ENCODE measurements at places on chromosomes 16 and 17.

DNA sequence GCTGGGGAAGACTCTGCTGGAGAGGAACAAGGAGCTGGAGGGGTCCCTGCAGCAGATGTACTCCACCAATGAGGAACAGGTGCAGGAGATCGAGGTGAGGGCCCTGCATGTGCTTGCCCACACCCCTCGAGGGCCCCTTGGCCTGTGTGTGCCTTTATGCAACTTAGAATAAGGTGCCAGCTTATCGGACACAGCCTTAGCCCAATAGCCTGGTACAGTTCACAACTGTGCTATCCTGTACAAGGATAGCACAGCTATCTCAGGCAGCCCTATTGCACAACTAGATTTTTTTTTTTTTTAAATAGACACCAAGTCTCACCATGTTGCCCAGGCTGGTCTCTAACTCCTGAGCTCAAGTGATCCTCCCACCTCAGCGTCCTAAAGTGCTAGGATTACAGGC is 12.1 kb downstream of the CDR2L start:
- DNase-seq = no peak

DNA sequence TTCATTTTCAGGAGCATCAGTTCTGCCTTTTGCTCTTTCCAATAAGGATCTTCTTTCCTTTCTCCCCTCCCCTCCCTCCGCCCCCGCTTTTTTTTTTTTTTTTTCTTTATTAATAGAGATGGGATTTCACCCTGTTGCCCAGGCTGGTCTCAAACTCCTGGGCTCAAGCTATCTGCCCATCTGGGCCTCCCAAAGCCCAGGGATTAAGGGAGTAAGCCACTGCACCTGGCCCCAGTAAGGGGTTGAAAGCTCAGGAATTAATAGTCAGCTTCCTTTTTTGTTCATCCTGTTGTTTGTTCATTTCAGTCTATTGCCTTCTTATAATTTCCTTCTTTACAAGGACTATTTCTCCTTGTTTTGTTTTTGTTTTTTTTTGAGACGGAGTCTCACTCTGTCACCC is 7.9 kb upstream of the C17orf58 start:
- no peak for DNase-seq

DNA sequence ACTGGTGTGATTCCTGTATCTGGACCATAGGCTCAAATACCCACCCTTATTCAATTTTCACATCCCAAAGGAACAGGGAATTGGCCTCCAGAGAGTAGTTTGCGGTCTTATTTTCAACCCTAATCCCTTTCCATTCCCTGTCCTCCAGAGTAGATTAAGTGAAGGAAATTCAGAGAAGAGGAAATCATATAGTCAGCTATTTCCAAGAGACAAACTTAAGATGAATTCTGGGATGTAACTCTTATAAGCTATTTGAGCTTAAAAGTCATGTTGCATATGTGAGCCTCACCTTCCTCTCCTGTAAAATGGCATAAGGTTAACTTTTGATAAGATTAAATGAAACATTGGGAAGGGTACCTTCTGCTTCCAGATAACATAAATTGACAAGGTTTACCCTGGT is 37.4 kb upstream of the ADAMTS18 start:
- no peak for DNase-seq

DNA sequence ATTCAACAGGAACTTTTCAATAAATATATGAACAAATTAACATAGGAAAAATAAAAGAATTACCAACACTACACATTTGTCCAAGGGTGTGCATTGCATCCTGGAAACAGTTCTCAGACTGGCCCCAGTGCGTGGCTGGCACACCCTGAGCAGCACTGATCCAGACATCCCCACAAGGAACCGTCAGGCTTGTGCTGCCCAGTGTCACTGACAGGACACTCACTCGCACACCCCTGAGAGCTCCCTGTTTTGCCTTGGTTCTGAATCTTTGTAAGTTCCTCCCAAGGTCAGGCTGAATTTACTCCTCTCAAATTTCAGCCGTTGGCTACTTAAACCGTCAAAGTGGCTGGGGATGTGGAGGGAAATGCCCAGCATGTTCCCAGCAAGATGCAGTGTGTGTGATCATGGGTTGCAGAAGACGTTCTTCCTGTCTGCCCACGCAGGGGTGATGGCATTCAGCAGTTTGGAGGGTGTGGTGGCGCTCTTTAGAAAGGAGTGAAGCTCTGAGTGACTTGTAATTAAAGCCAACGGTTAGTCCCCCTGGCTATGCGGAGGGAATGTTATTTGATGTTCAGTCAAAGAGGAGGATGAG is 1.7 kb downstream of the MT2A start:
- DNase-seq = peak; percentile 69

- DNase-seq = no peak
These were observed 33.6 kb downstream of the MEOX1 start for GRCh38 chr17:43628089-43628650.
